ENCODE measurements at places on chromosomes 6 and 20. TPM values are rescaled to one million over a fixed set of nuclear protein-coding genes. Genes with fewer than 3 reads are reported as not detected.

Gene TREM2
- 0.42 TPM for total RNA-seq

Gene CCM2L
- total RNA-seq, result 9.3 TPM

Gene LPIN3
- 11.8 TPM for total RNA-seq

Gene MACROD2
- 10.7 TPM for total RNA-seq

Gene MYMX
- total RNA-seq, result not detected

Gene UFL1
- 26.7 TPM for total RNA-seq

Gene PNLDC1
- not detected for total RNA-seq

- no peak for ATAC-seq
Observed at GRCh38 chr6:5308066-5308465, 46.8 kb downstream of the FARS2 start.

DNA sequence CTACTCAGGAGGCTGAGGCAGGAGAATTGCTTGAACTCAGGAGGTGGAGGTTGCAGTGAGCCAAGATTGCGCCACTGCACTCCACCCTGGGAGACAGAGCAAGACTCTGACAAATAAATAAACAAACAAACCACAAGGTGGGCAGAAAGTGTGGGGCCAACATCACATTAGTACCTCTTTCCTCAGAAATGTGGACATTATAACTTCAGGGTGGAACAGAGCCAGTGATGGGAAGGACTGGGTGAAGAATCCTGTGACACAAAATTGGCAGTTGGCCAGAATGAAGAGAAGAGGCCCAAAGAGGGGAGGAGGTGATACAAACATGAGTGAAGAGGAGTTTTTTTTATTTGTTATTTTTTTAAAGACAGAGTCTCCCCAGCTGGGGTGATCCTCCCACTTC is 50.6 kb downstream of the NUP153 start:
- no peak for ATAC-seq

- ATAC-seq, result no peak
Observed at GRCh38 chr6:15430931-15431405, 185.1 kb downstream of the JARID2 start.

- peak; percentile 63 for ATAC-seq
Observed at GRCh38 chr6:161242779-161243693, 30.8 kb downstream of the AGPAT4 start.

- ATAC-seq, result no peak
Observed at GRCh38 chr6:22029171-22029570, 267.7 kb downstream of the PRL start.

DNA sequence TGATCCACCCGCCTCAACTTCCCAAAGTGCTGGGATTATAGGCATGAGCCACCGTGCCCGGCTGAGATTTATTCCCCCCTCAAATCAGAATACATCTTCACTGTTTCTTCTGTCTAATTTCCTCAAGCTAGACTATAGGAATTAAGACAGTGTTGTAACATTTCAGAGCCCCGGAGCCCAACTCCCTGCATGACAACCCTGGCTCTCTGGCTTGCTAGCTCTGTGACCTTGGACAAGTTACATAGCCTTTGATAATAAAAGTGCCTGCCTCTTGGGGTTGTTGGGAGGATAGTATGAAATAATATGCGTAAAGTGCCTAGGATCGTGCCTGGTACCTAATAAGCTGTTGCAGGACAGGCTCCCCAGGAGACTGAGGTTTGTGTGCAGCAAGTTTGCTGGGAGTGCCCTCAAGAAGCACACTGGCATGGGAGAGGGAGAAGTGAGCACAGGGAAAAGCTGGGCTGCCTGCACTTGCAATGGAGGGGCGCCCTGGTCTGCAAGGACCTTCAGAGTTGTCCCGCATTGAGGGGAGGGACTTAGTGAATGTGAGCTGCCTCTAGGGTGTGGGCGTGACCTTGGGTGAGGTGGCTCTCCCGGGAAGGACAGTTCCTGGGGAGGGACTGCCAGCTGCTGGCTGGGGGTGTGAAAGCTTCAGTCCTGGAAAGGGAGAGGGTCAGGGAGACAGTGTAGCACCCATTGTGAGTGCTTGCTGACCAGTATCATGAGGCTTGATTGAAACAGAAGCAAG is 43.4 kb downstream of the TAF8 start:
- no peak for ATAC-seq

DNA sequence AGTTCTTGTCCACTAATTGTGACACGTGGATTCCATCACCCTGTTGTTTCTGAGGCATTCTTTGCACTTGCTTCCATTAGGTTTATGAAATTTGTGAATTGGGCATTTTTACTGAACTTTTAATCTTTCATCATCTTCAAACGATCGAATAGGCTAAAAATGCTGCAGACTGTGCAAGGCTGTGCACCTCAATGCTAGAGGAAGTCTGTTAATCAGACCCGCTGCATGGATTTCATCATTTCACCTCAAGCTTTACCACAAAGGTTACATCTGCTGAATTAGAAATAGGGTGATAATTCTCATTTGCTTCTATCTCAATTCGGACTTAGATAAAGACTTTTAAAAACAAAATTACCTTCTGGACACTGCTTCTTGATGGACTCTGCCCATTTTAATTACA is 27.8 kb upstream of the F13A1 start:
- ATAC-seq, result no peak

Measured in gastroesophageal sphincter (tissue), 4 donors.